ENCODE measurements at places on chromosomes 4 and X.

- no peak for DNase-seq
These were observed 3.8 kb downstream of the ASMT start for GRCh38 chrX:1618689-1619088.

- DNase-seq, result no peak
These were observed 42.8 kb upstream of the FGF16 start for GRCh38 chrX:77404419-77404818.

DNA sequence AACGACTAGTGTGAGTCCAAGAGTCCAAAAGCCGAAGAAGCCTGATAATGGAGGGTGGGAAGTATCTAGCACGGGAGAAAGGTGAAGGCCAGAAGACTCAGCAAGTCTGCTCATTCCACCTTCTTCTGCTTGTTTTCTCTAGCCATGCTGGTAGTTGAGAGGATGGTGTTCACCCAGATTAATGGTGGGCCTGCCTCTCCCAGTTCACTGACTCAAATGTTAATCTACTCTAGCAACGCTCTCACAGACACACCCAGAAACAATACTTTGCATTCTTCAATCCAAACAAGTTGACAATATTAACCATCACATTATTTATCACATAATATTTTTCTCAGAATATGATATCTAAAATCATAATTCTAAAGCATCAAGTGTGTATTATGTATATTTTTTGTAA, 1055.1 kb upstream of the PCDH10 start:
- DNase-seq, result no peak

DNA sequence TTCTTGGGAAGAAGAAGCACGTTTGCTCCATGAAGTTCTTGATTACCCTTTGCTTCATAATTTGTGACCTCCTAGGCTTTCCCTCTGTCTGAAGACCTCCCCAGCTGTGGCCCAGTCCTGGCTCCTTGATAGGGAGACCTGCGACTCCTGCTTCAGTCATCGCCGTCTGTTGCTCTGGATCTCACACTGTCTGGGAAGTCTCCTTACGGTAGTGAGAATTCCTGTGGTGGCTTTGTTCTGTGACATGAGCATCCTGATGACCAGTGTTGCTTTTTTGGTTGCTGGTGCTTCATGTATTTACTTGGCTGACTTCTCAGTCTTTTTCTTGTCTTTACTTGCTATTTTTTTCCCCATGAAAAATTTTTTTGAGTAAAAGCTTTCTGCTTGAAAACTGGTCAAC, 44.2 kb downstream of the JADE1 start:
- DNase-seq, result no peak

GRCh38 chr4:157115613-157116335, 39.8 kb downstream of the GLRB start:
- no peak for DNase-seq

- DNase-seq, result no peak
These were observed 68.9 kb upstream of the NRK start for GRCh38 chrX:105753411-105753810.
